BE2C (cell line): ENCODE measurements at places on chromosomes 4 and X.

GRCh38 chrX:48702032-48702431 lies 5.5 kb downstream of the SUV39H1 start:
- DNase-seq, result no peak

DNA sequence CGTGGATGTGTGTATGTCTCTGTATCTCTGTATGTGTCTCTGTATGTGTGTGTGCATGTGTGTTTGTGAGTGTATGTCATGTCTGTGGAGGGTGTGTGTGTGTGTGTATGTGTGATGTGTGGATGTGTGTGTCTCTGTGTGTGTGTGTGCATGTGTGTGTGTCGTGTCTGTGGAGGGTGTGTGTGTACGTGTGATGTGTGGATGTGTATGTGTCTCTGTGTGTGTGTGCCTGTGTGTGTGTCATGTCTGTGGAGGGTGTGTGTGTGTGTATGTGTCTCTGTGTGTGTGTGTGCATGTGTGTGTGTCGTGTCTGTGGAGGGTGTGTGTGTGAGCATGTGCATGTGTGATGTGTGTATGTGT lies 51.6 kb upstream of the ADRA2C start:
- no peak for DNase-seq

DNA sequence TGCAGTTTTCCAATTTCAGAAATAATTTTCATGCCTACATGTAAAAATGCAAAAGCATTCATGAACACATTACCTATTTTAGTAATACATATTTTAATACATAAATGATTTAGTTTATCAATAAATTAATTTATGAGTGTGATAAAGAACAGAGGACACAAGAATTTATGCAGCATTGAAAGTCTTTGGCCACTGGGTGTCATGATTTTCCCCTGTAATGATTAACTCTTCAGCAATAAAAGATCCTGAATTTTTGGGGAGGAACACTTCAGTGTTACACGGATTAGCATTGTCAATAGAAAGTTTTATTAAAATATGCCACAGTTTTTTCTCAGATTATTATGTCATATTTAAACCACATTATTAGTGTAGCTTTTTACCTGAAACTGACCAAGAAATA lies 8.6 kb upstream of the VCX2 start:
- no peak for DNase-seq

GRCh38 chr4:104395168-104395614 lies 99.5 kb downstream of the CXXC4 start:
- DNase-seq, result peak; percentile 39

GRCh38 chr4:16694173-16694883 lies 204.1 kb downstream of the LDB2 start:
- DNase-seq, result no peak

DNA sequence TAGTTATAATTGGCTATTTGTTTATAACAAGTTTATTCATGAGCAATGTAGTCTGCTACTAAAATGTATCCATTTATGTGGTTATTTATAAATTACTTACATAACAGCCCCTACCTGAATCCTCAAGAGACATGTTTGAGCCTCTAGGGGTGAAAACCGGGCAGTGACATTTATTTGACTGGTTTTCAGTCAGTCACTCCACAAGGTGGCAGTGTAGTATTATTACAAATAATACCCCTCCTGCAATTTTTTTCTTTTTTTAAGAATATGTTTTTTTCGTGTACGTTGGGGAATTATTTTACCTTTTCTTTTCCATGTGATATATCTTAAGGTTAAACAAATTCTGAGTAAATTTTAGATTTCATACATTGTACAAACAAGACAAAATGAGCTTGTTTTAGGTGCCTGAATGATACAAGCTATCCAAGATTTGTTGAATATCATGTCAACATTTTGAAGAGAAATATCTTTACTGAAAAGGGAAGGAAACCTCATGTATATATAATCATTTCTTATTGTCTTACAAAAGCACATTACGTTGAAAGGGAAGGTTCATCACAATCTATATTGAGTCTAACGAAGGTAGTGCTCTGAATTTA lies 598.7 kb upstream of the TECRL start:
- peak; percentile 48 for DNase-seq

- no peak for DNase-seq
Measured at GRCh38 chr4:163598028-163598427, 103.5 kb downstream of the TMA16 start.

DNA sequence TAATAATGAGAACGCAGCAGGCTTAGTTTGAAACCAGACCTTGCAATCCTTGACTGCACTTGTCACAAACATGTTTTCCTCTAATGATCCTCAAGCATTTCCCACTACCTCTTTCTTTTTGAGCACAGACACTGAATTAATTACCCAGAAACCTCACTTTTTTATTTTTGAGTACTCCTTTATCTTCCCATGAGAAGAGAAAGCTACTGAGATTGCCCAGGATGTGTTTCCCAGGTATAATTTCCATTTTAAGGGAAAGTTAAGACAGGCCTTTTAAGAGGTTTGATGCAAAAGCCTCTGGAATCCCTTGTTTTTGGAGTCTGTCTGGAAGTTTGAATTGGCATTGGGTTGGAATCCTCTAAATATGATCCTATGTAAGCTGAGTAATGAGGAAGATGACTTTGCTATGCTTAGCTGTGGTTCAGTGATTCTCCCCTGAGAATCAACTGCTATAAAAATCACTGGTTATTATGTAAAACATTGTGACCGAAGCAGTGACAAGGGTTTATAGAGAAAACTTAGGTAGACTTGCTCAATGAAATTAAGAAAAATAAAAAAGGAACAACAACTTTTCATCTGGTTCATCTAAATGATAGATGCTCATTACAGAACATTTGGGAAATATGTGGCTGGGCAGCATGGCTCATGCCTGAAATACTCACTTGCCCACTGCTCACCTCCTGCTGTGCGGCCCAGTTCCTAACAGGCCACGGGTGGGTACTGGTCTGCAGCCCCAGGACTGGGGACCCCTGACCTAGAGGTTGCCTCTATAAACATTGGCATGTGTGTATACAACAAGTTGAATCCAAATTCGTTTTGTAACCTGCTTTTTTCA lies 10.8 kb upstream of the RHOH start:
- DNase-seq, result no peak

- DNase-seq, result no peak
Measured at GRCh38 chr4:158912806-158913205, 144.0 kb downstream of the FNIP2 start.

GRCh38 chr4:106238820-106239420 lies 77.1 kb downstream of the TBCK start:
- DNase-seq, result peak; percentile 21

GRCh38 chrX:22520128-22520828 lies 247.6 kb downstream of the CBLL2 start:
- DNase-seq, result no peak

DNA sequence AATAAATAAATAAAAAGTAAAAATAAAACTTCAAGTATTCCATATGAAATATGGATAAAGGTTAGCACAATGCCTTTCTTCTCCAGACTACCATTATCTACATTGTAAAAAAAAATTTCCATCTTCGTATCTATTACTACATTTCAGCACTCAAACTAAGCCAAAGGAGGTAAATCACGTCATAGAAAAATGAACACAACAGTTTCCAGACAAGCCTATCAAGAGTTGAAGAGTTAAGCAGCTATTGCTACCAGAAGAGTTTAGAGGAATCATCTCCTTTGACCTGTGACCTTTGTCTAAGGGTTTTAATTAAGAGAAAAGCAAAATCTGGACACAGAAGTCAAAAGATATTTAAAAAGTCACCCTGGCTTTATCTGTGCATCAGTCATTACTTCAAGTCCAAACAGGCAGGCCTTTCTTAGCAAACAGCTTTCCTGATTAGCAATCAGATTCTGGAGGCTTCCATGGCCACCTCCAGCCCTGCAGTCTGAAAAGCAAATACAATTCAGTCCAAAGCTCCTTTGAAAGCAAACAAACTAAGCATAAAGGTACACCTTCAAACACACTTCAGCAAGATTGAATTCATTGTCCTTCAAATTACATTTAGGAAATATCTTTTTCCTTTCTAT lies 82.2 kb downstream of the APBB2 start:
- DNase-seq, result no peak

GRCh38 chr4:76445911-76446310 lies 10.9 kb downstream of the SHROOM3 start:
- DNase-seq, result no peak

GRCh38 chrX:34557733-34558132 lies 99.4 kb downstream of the TMEM47 start:
- DNase-seq, result no peak

GRCh38 chrX:15497865-15498264 lies 2.7 kb upstream of the BMX start:
- peak; percentile 55 for DNase-seq

GRCh38 chr4:67106861-67107460 lies 438.3 kb downstream of the CENPC start:
- no peak for DNase-seq

DNA sequence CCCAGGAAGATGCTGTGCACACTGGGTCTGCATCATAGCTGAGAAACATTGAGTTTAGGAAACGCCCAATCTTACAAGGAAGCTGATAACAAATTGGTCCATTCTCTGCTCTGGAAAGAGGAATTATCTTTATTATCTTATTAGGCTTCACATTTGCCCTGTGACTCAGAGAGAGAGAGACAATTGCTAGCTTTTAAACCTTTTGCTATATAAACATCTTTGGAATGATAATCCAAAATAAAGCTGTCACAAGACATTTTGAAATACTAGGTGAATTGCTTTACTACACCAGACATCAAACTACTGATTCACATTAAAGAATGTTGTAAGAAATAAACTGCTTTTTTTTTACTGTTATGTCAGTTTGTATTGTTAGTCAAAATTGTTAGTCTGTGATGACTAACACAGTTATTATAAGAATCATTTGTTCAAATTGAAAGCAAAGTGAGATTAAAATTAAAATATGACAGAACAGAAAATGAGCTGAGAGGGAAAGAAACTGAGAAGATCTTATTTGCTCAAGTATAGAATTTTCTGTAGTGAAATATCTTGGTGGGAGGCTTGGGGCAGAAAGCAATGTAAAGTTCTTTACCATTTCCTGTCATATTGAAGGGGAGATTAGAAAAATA lies 765.4 kb upstream of the PCDH10 start:
- DNase-seq, result no peak

- no peak for DNase-seq
Measured at GRCh38 chrX:25300994-25301393, 285.2 kb upstream of the ARX start.

DNA sequence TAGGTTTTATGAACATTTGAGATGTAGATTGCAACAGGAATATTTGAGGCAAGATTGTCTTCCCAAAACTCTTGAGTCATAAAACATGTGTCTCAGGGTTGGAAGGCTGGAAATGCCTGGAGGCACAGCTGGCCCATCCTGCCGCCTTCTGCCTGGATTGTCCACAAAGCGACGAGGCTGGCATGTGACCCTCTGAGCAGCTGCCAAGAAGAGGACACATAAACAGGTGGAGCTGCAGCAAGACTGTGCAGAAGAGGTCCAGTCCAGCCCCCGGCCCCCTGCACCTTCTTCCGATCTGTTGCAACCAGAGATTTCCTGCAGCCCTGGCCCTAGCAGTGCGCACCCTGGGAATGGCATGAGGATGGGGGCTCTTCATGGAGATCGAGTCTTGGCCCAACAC lies 101.9 kb upstream of the BCOR start:
- no peak for DNase-seq

DNA sequence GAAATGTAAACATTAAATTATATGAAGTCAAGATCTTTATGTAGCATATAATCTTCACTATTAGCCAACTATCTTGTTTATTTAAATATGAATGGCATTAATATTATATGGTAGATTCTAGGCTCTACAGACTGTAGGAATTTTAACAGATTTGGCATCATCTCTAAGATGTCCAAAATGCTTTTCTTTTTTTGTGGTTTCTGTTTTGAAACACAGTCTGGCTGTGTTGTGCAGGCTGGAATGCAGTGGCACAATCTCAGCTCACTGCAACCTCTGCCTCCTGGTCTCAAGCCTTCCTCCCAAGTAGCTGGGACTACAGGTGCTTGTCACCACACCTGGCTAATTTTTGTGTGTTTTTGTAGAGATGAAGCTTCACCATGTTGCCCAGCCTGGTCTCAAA lies 76.2 kb downstream of the ELOVL6 start:
- DNase-seq, result no peak

DNA sequence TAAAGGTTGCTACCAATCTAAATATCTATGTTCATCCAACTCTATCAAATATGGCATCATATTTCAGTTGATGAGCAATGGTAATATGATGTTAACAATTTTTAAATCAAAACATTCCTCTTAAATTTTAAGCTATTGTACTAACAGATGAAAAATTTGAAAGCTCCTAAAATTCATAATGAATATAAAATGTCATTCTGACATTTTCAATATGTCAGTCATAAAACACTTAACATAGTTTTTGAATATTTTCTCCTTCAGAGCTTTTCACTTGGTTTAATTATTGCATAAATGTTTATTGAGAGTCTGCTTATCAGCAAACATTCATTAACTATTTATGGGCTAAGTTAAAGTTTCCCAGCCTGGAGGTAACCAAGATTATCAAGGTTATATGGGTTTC lies 11.8 kb downstream of the ARSJ start:
- DNase-seq, result no peak

GRCh38 chr4:88108747-88109122 lies 49.7 kb downstream of the ABCG2 start:
- DNase-seq, result no peak

- no peak for DNase-seq
Measured at GRCh38 chr4:168099195-168099594, 6.9 kb downstream of the ANXA10 start.

DNA sequence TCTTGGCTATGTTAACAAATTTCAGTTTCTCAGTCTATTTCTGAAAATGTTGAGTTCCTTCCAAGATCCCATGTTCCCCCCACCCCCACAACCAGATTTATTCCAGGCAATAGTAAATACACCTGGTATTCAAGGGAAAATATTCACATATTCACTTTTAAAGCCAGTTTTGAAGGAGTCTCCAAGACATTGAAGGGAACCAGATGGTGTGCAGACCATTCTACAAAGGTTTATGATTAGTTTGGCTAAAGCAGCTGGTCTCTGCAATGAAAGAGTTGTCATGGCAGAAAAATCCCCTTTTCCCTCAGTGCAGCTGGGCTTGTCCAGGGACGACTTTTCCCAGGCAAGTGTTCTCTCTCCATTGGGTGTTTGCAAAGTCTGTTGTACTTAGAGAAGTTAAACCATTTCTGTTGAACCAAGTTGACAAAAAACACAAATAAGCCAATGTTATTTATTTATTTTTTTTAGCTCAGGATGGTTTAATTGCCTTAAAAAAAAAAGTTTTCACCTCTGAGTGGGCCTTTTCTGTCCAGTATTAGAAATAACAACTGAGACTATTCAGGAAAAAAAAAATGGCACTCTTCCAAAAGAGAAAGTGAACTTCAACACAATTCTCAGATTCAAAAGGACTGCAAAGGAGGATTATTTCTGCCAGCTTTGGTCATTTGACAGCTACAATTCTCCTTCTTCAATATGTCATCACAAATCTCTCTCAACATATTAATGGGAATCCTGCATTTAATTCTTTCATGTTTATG lies 410.6 kb downstream of the IL1RAPL1 start:
- no peak for DNase-seq
